NCI-H1417 treated with DMSO at 0.1 percent for 48 hours (cell line): ENCODE measurements at places on chromosomes 13 and 19.

DNA sequence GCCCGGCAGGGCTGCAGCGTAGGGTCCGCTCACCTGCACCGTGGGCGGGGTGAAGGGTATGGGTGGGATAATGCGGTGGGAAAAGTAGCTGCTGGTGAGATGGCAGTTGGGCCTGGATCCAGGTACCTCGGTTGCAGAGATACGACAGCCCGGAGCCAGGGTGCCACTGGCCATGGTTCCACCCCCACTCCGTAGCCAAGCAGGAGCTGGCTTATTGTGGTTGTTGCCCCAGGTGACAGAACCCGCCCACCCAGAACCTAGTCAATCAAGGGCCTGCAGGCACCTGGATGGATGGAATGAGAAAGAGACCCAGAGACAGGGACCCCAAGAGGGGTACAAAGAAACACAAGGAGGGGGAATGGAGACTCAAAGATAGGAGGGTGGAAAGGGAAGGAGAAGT is 3.5 kb upstream of the LHB start:
- DNase-seq = no peak

GRCh38 chr13:33073338-33073737 is 57.1 kb downstream of the KL start:
- peak; percentile 32 for DNase-seq

GRCh38 chr19:15640294-15640903 is at the start of gene CYP4F3:
CYP4F3 (plus strand) TSS chr19:15640897; CDS start chr19:15641416, 519 bp downstream.
- DNase-seq = no peak

DNA sequence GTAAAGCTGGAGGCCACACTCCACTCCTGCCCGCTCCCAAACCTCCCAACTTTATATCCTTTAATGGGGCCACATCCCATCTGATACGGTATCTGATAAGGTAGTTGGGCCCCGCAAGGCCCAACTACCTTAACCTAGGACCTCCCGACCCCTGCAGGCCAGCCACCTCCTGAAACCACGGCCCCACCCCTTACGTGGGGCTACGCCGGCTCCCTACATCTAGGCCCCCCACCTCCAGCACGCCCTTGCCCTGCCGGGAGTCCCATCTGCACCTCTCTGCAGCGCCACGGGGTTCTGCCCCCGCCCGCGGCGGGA is 2.2 kb downstream of the IGFLR1 start:
- DNase-seq = no peak

- no peak for DNase-seq
Observed at GRCh38 chr19:18483119-18483890, 38.6 kb downstream of the ELL start.

- DNase-seq = no peak
Observed at GRCh38 chr19:48755084-48755641, at the start of gene FGF21. FGF21 (plus strand) TSS chr19:48755524; CDS start chr19:48756237, 713 bp downstream.

GRCh38 chr19:14118165-14119051 is 846 bp upstream of the PRKACA start:
- no peak for DNase-seq

DNA sequence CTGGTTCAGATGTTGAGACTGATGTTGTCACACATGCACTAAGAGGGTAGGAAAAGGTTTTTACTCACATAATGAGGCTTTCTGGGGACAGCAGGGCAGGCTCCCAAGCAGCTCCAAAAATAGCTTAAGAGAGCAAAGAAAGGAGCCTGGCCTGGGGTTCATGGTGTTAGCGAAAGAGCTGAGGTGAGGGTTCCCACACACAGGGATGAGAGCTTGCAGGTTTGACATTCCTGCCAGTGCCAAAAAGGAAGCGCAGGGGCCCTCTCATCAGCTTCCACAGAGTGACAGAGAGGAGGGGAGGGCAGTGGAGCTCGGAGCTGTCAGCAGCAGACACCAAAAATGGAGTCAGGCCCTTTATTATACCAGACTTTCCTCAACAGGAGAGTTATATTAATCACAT is 65.5 kb upstream of the FAM216B start:
- DNase-seq = no peak

GRCh38 chr19:42816894-42817293 is 51.4 kb upstream of the PSG8 start:
- no peak for DNase-seq

- peak; percentile 63 for DNase-seq
Observed at GRCh38 chr13:71090990-71091389, 776.0 kb downstream of the DACH1 start.

- no peak for DNase-seq
Observed at GRCh38 chr13:21326155-21327031, 132.7 kb downstream of the ZDHHC20 start.

DNA sequence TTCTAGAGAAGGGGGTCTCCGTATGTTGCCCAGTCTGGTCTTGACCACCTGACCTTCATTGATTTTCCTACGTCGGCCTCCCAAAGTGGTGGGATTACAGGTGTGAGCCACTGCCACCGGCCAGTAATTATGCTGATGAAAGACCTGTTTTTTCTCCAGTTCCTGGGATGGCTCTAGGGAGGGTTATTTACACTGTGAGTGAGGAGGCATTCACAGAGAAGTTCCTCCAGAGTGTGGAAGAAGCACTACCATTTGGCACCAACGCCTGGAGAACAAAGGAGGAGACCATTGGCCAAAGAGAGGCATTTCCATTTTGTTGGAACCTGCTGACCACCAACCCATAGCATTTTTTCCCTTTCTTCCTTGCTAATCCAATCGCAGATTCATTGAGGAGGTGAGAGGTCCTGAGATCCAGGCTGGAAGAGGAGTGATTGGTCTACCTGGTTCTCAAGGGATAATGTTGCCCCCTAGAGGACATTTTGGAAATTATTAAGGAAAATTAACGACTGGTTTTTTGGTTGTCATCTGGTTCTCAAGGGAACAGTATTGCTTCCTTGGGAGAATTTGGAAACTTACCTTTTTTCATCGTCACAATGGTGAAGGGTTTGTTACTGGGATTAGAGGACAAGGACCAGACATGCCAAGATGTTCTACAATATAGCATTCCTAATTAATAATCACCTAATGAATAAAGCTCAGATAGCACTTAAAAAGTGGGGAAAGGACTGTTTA is 5.5 kb upstream of the SAE1 start:
- DNase-seq = peak; percentile 12

GRCh38 chr19:5345895-5346386 is 5.3 kb upstream of the PTPRS start:
- no peak for DNase-seq

DNA sequence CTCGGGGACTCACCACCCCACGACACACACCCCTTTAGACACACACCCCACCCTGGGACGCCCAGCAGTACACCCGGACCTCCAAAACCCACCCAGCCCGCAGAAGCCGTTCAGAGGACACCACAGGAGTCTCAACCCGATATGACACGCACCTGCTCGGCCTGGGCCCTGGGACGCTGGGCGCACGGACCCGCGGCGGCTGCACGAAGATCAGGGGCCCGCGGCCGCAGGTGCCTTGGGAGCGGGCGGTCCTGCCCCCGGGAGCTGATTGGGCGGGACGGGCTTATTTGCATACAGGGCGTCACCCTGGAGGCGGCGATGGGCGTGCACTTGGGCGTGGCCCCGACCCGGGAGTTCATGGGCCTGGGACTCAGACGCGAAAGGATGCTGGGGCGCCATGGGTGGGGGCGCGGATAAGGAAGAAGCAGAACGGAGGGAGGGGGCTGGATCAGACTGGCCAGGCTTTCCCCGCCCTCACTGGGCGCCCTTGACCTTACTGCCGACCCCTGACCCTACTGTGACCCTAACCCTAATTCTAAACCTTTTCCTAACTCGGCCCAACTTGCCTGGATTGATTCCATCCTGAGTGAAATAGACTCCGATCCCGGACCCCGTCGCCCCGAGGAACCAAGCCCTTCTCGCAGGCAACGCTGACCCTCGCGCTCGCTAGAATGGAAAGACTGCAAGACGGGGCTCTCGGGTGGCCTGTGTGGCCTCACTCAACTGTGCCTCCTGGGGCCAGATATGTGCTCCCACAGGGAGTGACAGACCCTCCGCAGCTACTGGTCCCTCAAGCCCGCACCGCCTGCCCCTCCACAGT is at the start of gene MEF2B:
MEF2B (minus strand) TSS at position 211 of the 820 bp plus-strand sequence. CDS start 19,528 bp downstream, outside the sequence.
- DNase-seq = no peak

DNA sequence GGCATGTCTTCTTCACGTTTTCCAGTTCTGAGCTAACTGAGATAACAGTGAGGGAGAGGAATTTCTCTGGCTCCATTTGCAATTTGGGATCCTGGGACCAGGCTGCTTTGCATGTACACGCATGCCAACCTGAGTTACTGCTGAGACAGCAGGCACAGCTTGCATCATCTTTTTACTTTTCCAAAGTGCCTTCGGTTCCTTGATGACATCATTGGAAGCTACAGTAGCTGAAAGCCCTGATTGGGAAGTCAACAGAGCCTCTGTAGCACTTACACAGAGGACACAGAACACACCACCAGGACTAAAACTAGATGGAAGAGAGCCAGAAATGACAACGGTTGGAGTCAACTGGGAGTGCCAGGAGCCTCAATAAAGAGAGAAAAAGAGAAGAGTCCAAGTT is 399.1 kb upstream of the GPC6 start:
- DNase-seq = no peak

GRCh38 chr13:81987677-81988357 is 1646.9 kb upstream of the SPRY2 start:
- no peak for DNase-seq

GRCh38 chr19:35249146-35249847 is 495 bp downstream of the LSR start:
- no peak for DNase-seq

DNA sequence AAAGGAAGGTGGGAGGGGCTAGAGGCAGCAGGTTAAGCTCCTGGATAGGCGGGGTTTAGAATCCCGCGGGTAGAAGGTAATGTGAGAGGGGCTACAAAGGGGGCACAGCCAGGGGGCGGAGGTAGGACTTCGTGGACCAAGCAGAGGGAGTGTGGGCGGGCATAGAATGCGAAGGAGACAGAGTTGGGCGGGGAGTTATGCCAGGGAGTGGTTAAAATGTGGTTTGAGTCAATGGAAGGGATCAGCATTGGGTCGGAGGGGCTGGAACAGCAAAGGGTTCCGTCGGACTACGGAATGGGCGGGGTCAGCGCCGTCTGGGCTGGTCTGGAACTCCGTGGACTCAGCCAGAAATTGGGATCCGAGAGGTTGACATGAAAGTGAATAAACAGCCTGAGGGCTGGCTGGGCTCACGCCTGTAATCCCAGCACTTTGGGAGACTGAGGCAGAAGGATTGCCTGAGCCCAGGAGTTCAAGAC is 3.0 kb downstream of the LTBP4 start:
- DNase-seq = no peak

- DNase-seq = no peak
Observed at GRCh38 chr13:78638216-78638615, 20.7 kb downstream of the OBI1 start.

GRCh38 chr19:14383661-14384555 is 2.7 kb downstream of the ADGRE5 start:
- DNase-seq = no peak

GRCh38 chr13:31767175-31767900 is 28.0 kb downstream of the RXFP2 start:
- no peak for DNase-seq

DNA sequence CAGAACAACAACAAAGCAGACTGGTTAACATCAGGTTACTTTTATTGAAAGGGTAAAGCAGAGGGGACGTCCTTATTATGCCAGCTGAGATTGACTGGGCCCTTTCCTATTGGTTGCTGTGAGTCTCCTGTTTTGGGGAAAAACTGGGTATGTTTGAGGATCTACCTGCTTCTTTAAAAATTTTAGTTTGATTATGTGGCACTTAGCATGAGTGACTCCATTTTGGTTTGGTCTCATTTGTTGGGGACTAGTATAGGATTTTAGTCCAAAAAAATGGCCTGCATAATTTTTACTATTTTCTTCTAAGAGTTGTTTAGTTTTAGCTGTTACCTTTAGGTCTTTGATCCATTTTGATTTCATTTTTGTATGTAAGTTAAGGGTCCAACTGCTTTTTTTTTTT is 14.4 kb downstream of the ZNF627 start:
- DNase-seq = no peak

GRCh38 chr13:99909836-99910619 is 61.5 kb downstream of the ZIC5 start:
- no peak for DNase-seq

DNA sequence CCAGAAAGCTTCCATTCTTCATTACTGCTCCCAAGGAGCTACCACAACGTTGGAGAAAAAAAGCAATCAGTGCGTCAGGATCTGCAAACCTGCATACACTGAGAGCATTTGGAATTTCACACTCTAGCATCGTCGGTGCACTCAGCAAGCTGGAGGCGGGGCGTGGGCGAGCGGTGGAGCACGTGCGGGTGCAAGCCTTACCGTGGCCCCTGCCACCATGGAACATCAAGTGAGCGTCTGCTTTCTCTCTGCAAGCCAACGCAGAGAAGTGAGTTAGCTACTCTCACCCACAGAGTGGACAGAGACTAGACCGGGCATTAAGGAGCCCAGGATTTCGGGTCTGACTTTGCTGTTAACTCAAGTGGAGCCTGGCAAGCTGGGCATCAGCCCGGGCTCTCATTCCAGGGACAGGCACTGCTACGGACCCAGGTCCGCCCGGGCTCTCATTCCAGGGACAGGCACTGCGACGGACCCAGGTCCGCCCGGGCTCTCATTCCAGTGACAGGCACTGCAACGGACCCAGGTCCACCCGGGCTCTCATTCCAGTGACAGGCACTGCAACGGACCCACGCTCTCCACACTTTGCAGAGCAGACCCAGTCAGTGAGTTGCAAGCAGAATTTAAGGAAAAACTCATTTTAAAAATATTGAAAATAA is 124.1 kb upstream of the SPACA7 start:
- DNase-seq = no peak

DNA sequence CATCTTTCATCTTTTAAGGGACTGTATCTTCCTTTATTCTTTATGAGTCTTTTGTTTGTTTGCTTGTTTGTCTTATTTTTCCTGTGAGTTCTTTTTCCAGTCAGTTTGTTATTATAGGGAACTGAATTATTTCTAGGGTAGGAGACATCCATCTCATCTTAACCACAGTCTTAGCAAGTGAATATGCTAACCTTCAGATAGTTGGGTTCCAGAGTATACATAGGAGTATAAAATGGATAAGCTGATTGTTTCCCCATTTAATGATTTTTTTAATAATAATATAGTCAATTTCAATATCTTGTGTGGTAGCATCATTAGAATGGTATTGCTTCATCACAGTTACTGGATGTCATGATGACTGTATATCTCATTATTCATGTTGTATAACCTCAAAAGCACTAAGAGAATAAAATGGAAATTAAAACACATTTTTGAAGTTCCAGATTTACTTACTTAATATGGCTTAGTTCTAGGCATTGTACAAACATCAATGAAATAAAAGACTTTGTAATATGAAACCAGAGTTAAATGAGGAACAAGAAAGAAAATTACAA is 33.0 kb downstream of the GPC6 start:
- DNase-seq = no peak

GRCh38 chr19:39299404-39299803 is 3.2 kb downstream of the IFNL1 start:
- no peak for DNase-seq

- DNase-seq = no peak
Observed at GRCh38 chr19:42568006-42568405, 26.7 kb downstream of the CEACAM8 start.

DNA sequence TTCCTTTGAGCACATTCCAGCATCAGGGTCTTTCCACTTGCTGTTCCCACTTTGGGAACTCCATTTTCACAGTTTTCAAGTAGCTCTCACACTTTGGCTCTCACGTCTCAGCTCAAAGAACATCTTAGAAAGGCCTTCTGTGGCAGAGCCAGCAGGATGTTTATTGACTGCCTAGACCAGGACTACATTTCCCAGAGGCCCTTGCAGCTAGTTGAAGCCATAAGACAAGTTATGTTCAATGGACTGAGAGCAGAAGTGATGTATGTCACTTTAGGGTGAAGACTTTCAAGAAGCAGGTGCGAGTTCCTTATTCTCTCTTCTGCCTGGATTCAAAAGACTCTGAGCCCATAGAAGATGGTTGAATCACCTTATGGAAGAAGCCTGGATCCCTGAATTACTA is 4.3 kb upstream of the HAUS5 start:
- DNase-seq = no peak

- DNase-seq = no peak
Observed at GRCh38 chr19:11463391-11463790, 17.5 kb downstream of the ELAVL3 start.
